ENCODE measurements at places on chromosomes 6 and 20.

DNA sequence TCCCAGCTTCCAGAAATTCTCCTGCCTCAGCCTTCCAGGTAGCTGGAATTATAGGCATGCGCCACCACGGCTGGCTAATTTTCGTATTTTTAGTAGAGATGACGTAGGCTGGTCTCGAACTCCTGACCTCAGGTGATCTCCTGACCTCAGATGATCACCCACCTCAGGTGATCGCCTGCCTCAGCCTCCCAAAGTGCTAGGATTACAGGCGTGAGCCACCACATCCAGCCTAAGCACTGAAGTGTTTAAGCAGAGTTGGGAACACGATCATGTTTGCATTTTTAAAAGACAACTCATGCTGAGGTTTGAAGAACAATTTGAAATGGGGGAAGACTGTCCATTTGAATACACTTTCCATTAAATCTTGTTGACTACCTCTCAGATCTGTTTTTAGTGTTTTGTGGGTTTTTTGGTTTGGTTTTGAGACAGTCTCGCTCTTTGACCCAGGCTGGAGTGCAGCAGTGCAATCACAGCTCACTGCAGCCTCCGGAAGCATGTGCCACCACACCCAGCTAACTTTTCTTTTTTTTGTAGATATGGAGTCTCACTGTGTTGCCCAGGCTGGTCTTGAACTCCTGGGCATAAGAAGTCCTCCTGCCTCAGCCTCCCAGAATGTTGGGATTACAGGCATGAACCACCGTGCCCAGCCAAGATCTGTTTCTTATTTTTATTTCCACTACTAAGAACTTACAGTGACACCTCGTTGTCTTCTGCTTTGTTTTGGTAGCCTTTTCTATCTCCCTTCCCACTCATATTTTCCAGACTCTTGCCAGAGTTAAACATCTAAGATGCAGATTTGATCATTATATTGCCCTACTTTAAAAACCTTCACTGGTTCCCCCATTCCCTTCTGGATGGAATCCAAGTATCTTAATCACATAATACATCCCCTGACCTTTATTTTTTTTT, 5.5 kb downstream of the CASP8AP2 start:
- DNase-seq: no peak

DNA sequence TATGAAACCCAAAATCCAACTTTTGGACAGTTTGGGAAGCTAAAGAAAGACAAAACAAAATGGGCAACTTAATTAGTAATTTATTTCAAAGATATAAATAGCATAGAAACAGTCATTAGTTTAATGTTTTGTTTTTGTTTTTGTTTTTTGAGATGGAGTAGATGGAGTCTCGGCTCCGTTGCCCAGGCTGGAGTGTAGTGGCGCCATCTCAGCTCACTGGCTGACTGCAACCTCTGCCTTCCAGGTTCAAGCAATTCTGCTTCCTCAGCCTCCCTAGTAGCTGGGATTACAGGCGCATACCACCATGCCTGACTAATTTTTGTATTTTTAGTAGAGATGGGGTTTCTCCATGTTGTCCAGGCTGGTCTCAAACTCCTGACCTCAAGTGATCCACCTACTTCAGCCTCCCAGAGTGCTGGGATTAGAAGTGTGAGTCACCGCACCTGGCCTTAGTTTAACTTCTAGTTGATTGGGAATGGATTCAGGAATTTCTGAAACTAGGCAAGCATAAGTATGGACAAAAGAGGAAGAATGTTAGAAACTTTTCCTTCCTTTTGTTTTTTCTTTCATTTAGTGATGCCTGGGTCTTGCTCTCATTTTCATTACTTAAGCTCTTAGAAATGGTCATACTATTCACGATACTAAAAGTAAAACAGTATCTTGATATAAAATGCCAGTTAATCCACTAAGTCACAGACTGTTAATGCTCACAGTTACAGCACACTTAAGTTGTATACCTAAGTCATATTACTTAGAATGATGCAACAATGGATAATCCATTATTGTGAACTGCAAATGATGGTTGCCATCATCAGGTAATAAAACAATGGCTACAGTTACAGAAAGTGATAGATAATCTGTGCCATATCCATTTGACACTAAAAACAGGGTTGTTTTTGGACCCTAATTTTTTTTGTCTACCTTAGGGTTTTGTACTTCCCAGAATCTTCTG, 8.2 kb downstream of the SENP6 start:
- peak; percentile 62 for DNase-seq

GRCh38 chr20:44219170-44219730, 8.7 kb upstream of the OSER1 start:
- DNase-seq: no peak

GRCh38 chr20:45347297-45347935, 808 bp downstream of the SDC4 start:
- DNase-seq: no peak

DNA sequence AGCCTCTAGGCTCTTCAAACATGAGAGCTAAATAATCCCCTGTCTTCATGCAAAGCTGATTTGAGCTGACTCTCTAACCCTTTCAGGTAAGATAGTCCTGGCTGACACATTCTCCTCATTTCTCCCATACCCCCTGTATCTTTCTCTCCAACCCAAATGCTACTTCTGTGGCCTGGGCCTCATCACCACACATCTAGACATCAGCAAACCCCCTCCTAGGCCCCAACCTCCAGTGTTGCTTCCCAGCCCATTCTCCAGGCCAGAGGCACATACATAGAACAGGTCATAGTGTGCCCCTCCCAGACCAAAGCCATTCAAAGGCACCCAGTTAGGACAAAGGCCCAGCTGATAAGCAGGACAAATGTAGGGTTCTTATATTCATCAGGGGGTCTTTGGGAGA, 84.9 kb downstream of the ANKRD60 start:
- no peak for DNase-seq

GRCh38 chr20:61882716-61883615, 182.7 kb downstream of the TAF4 start:
- no peak for DNase-seq

DNA sequence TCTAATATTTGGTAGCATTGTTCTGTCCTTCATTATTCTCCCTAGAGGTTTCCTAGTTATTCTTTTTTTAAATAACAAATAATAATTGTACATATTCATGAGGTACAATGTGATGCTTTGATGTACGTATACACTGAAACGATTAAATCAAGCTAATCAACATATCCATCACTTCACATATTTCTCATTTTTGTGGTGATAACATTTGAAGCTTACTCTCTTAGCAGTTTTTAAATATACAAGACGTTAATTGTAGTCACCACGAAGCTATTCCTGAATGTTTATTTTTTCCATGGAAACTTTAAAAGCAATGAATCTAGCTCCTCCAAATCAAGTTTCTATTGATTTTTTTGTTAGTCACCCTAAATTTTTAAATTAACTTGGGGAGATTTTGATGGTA, 116.5 kb upstream of the PRND start:
- DNase-seq: no peak

GRCh38 chr6:125099211-125100073, 54.1 kb upstream of the TPD52L1 start:
- DNase-seq: peak; percentile 62

DNA sequence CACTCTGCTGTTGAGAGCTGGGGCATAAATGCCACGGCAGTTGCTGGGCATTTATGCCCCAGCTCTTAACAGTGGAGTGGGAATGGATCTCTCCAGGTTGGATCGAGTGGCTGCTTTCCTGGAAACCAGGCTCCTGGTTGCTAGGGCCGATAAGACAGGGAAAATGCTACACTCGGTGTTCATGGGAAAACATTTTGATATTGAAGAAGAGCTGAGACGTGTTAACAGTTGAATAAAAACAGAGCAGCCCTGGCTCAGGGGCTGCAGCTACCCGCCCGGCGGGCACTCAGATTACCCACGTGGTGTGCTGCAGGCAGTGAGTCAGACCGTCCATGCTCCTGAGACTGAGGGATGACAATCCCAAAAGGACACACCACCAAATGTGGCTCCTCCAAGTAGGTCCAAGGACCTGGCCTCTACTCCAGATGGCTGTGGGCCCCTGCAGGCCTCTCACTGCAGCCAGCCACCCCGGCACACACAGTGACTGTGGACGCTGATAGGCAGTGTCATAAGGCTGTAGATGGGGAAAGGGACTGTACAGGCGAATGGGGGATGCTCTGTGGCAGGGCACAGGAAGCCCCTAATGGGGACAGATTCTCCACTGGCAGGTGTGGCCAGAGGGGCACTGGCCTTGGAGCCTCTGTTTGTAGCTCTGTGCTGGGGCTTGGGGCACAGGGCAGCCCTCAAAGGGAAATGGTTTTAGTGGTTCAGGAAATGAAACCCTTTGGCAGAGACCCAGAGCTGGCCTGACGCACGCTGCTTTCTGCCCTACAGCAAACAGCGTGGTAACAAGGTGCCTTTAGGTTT, 237.8 kb downstream of the LY86 start:
- DNase-seq: peak; percentile 57

DNA sequence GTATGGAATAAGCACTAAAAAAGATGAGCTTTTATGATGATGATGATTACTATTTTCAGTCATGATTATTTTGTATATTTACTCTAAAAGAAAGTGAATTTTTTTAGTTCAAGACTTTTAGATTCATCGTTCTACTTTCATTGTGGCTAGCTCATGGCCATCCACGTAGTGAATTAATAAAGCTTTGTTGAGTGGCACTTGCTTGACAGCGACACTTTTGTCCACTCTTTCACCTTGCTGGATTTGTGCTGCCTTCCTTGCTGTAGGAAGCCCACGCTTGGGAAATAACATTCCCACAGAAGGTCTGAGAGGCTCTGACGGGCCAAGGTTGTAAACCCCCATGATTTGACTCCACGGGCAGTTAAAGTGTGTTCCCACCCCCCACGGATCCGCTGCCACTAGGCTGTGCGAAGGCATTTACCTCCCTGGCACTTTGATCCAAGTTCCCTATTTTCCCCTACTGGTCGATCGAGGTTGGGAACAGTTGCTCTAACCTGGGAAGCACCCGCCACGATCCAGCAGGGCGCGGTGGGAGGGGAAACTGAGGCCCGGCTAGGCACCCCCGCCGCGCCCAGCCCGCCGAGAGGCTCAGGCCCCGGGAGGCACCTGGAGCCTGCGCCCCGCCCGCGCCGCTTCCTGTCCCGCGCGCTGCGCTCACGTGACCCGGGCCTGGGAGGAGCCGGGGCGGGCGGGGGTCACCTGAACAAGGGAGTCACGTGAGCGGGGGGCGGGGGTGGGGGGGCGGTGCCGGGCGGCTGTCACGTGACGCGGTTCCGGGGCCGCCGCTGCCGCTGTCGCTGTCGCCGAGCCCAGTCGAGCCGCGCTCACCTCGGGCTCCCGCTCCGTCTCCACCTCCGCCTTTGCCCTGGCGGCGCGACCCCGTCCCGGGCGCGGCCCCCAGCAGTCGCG, at the start of gene IGF2R:
TSS of gene IGF2R (plus strand) at position 788 of the 909 bp plus-strand sequence. CDS start 165 bp downstream, outside the sequence.
- DNase-seq: peak; percentile 93

DNA sequence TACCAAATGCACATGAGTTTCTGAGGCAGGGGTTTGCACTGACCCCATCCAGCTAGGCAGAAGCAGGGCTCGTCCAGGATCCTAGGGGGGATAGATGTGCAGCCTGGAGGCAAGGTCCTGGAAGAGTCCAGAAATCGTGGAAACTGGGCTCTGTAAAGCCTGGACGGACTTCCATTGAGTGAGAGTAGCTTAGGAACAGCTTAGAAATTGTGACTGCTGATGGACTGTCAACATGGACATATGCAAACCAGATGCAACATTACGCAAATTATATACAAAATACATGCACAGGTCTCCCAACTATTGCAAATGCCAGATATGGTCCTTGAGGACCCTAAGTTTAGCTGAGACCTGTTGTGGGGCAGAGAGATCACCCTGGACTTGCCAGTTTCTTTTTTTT, 4.8 kb upstream of the EMILIN3 start:
- no peak for DNase-seq

GRCh38 chr6:26173836-26174145, 86.6 kb downstream of the HFE start:
- no peak for DNase-seq

- DNase-seq: no peak
Observed at GRCh38 chr6:75484535-75484934, 9.1 kb downstream of the FILIP1 start.

GRCh38 chr6:85679445-85680123, 36.9 kb upstream of the SYNCRIP start:
- no peak for DNase-seq

DNA sequence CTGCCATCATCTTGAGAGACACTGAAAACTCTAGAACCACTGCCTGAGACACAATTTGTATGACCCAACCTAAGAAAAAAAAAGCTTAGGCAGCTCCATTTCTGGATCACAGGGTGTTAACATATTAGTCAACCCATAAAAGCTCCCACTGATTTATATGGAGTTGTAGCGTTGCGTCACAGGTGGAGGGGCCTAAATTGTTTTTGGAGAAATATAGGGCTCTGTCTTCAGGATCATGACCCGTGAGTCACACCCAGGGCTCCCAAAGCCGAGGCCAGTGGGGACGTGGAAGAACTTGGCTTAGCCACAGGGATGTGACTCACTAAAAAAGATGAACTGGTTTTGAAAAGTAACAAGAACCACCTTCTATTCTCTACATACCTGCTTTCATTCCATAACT, 116.5 kb upstream of the BMP2 start:
- peak; percentile 93 for DNase-seq

DNA sequence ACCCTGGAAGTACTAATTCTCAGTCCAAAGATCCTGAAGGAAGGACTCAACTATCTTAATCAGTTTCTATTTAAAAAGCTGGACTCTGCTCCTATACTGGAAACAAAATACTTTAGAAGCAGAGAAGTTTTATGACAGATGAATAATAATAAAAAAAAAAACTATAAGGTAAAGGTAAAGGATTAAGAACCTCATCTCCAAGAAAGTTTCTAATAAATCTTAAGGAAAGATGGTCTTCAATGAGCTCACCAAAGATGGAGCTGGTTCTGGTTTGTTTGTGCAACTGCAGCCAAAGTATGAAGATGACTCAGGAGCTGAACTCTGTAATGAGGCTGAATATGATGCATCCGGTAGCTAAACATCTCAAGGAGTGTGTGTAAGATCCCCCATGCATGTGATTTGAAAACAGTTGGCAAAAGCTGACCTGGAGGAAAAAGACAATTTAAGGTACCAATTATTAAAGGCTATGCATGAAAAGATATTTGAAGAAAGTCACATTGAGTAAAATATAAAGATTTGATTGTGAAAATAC, 25.2 kb downstream of the MED23 start:
- peak; percentile 58 for DNase-seq

GRCh38 chr6:155523821-155524651, 68.4 kb upstream of the NOX3 start:
- DNase-seq: peak; percentile 12

GRCh38 chr6:140478631-140479030, 1104.2 kb upstream of the CITED2 start:
- DNase-seq: no peak

DNA sequence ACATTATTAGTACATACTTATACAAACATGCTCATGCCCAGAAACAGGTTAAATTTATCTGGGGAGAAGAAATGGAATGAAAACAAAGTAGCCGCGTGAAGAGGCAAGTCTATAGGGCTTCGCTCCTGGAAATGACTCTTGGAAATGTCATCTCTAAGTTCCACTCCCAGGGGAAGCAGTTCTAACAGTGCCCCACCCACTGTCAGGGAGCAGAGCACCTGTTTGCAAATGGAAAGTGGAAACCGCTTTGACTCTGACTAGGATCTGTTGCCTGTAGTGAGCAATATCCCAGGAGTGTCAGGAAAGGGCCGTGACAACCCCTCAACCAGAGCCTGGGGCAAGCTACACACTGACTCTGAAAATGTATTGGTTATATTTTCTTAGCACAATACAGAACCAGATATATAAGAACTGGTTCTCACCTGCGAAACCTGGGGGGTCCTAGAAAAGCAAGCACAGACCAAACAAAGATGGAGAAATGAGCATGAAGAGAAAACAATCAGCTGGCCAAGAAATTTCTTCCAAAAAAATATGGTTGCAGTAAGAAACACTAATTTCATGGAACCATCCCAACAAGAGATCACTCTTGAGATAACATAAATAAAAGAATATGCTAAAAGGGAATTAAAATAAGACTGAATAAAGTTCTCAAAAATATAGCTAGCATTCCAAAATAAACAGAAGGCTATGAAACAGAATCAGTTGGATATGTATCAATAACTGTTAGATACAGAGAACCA, 47.5 kb upstream of the CRISP1 start:
- DNase-seq: peak; percentile 12

All from MG63 (cell line).